ENCODE measurements at places on chromosomes 4 and X.

DNA sequence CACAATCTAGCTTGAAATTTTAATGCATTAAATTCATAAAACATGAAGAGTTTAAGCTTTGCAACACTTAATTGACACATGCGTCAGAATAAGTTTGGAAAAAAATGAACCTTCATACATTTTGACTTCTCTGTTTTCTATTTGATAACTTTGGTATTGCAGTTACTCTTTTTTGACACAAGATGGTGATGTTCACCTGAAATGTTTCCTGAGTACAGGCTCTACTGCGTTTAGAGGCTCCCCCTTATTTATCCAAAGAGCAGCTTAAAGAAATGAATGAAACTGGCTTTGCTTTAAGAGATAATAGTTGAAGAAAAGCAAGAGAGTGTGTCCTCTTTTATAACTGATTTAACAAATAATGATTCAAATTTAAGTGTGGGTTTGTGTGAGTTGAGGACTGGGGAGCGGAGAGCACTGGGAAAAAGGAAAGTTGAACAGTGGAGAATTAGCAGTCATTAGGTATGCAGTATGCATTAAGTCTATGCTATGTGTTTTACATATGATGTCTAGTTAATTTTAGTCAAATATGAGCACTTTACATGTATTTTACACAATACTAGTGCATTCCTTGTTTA, 180.6 kb upstream of the NUDT6 start:
- DNase-seq = peak; percentile 46

GRCh38 chr4:165718660-165719059, 154.4 kb upstream of the TLL1 start:
- no peak for DNase-seq

DNA sequence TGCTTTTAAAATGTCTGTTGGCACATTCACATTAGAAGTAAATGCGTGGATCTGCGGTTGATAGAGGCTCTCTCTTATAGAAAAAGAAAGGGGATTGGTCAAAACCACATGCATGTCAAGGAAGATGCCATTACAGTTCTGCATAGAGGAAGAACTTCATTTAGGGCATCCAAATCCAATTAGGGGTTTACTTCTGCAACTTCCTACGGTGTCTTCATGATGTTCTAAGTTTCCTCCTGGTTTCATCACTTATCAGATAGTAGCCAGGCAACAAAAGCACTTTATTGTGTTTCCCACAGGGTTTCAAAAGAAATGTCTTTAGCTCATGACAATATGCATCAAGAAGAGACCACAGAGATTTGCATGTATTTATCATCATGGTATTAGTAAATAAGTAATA, 136.0 kb upstream of the HPGD start:
- DNase-seq = no peak

DNA sequence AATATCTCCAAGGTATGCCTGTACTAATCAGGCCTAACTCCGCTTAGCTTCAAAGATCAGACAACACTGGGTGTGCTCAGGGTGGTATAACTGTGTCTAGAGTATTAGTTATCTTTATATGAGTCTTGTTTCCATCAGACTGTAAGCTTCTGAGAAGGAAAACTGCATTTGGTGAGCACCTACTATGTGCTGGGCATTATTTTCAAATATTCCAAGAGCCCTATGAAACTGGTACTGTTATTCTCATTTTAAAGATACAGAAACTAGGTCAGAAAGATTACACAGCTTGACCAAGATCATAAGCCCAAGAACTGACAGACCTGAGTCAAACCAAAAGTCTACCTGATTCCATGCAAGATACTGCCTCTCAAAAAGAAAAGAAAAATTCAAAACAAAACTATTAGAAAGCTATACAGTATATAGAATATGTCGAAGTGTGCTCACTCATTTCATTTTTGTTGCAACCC, 44.4 kb downstream of the LRBA start:
- no peak for DNase-seq

GRCh38 chrX:54615109-54615508, 85.1 kb downstream of the GNL3L start:
- no peak for DNase-seq

GRCh38 chr4:168528131-168528949, 31.5 kb downstream of the PALLD start:
- DNase-seq = peak; percentile 45

- no peak for DNase-seq
These were observed 10.3 kb downstream of the STAP1 start for GRCh38 chr4:67568820-67569219.
